Cortex of kidney (tissue), 1 donor: ENCODE measurements at places on chromosomes 11 and 22.

DNA sequence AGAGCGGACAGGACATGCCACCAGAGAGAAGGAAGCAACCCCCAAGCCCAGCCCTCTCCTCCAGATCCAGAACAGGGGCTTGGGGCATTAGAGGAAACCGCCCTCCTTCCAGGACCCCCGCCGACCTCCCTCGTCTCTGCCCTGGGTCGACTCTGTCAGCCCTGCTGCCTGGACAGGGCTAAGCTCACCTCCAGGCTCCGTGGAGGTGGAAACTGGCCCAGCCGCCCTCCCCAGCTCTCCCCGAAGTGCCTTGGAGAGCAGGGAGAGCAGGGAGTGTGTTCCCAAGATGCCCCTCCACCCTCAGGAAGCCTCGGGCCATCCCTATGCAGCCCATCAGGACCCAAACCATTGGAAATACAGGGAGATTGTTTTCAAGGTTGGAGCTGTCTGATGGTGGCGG lies 26.8 kb downstream of the ANO1 start:
- no peak for DNase-seq

- DNase-seq: no peak
Measured at GRCh38 chr11:99098751-99099150, 78.0 kb downstream of the CNTN5 start.

- no peak for DNase-seq
Measured at GRCh38 chr22:45103756-45104155, 60.0 kb upstream of the NUP50 start.

GRCh38 chr22:31676700-31677099 lies 14.7 kb upstream of the PISD start:
- DNase-seq: no peak

- no peak for DNase-seq
Measured at GRCh38 chr22:19757140-19757984, 3.2 kb upstream of the TBX1 start.

DNA sequence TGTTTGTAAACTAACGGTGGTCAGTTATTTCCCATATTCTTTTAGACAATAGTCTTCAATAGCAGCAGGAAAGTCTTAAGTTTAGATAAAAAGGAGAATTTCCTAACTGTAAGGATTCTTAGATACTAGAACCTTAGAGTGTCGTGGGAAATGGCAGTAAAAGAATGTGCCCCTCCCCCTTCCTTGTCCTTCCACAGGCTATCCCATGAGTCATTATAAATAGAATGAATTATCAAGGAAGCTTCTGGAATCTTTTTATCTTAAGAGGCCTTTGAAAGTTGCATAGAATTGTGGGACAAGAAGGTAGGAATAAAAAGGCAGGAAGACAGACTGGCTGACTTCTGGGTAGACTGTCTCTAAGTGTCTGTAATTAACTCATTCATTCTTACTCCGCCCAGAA lies 165.2 kb upstream of the TBCEL start:
- no peak for DNase-seq

GRCh38 chr22:46491946-46492345 lies 45.5 kb downstream of the CELSR1 start:
- DNase-seq: no peak

DNA sequence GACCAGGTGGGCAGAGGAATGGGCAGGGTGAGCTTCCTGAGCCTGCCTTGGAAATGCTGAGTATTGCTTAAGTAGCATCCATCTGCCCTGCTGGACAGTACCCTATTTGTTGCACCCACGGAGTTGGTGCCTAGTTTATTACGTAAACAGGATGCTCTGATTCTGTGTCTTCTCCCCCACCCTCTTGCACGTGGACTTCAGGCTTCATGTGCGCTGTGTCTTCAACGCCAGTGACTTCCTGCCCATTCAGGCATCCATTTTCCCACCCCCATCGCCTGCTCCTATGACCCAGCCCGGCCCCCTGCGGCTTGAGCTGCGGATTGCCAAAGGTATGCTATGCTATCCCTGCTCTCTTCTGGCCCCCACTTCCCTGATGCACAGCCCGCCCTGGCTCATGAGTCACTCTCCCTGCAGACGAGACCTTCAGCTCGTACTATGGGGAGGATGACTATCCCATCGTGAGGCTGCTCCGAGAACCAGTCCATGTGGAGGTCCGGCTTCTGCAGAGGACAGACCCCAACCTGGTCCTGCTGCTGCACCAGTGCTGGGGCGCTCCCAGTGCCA lies 5.7 kb downstream of the ZP1 start:
- no peak for DNase-seq

- DNase-seq: no peak
Measured at GRCh38 chr11:130473056-130473794, 24.8 kb downstream of the ADAMTS15 start.

DNA sequence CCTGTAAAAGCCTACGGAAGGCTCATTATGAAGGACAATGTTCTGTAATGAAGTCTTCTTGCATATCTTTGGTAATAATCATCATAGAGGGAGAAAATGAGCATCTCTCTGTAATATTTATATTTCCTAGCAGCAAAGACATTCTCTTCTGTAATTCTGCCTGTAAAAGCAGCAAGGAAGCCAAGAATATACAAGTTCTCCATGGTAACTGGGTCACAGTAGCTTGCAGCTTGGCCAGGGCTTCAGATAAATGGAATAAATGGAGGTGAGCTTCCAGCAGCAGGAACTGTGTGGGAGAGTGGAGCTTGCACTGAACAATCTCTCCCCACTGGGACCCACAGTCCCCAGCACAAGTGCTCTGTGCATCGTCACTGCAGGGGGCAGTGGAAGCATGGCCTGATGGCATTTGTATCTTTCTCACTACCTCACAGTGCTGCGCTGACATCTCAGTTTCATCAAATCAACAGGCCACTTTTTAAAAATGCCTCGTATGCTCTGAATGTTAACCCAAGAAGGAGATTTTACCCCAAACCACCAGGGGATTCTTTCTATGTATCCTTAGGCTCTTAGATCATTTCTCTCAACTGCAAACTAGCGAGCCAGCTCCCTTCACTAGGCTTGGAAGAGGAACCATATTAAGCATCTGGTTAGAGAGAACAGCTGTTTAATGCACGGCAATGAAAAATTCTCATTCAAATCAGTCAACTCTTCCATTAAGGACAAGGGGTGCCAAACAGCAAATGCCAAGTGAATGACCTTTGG lies 1059.7 kb downstream of the OPCML start:
- no peak for DNase-seq
